Right cardiac atrium (tissue), 5 donors: ENCODE measurements at places on chromosomes 12 and 14. TPM values are rescaled to one million over a fixed set of nuclear protein-coding genes. Genes with fewer than 3 reads are reported as not detected.

OR6C74 gene
- not detected for total RNA-seq

DBX2 gene
- total RNA-seq = 0.11 TPM

MYO1H gene
- total RNA-seq = 0.88 TPM

- DNase-seq = no peak
Observed at GRCh38 chr14:90445011-90445410, 48.2 kb downstream of the CALM1 start.

DNA sequence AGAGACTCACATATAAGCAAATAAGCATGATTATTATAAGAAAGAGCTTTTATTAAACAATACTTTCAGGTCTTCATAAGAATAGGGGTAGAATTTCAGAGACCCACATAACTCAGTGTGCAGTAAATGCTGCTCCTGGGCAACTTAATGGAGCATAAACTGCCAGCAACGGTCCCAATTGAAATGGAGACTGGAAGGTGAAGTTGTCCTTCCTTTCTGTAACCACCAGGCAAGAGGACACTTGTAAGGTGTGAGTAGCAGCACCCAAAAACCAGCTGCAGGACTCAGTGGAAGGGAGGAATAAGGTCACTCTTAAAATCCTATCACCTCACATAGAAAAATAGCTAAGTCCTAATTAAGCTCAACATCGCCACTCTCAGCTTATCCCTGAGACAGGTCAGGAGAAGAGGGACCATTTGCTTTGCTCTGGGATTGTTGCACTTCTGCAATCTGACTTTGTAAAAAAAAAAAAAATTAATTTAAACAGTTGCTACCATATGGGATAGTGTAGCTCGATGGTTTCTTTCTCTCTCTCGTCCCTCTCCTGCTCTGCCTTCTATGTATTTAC is 22.7 kb upstream of the LTA4H start:
- no peak for DNase-seq

GRCh38 chr12:80941916-80942315 is 4.2 kb upstream of the LIN7A start:
- DNase-seq = no peak

MEG3 gene
- 11.0 TPM for total RNA-seq
